ENCODE measurements at places on chromosomes 3 and 15.

GRCh38 chr3:3686907-3687648 is 112.2 kb upstream of the LRRN1 start:
- no peak for DNase-seq

- DNase-seq, result no peak
Observed at GRCh38 chr3:115272036-115272824, 125.1 kb upstream of the ZBTB20 start.

- DNase-seq, result no peak
Observed at GRCh38 chr3:43372809-43373559, 86.6 kb downstream of the SNRK start.

DNA sequence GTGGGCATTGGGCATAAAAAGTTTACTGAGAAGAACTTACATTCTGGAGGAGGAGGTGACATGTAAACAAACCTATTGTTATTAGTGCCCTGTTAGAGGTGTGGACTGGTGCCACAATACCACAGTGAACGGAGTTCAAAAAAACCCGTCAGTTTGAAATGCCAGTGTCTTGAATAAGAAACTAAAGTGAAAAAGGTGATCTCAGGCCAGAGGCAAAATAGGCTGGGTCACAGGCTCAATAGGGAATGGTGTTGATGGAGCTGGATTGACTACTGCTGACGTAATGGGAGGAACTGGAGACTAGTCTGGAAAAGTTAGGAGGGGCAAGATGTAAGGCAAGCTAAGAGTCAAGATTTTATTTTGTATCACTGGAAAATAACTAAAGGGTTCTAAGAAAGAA is 1.6 kb upstream of the DCBLD2 start:
- DNase-seq, result no peak

DNA sequence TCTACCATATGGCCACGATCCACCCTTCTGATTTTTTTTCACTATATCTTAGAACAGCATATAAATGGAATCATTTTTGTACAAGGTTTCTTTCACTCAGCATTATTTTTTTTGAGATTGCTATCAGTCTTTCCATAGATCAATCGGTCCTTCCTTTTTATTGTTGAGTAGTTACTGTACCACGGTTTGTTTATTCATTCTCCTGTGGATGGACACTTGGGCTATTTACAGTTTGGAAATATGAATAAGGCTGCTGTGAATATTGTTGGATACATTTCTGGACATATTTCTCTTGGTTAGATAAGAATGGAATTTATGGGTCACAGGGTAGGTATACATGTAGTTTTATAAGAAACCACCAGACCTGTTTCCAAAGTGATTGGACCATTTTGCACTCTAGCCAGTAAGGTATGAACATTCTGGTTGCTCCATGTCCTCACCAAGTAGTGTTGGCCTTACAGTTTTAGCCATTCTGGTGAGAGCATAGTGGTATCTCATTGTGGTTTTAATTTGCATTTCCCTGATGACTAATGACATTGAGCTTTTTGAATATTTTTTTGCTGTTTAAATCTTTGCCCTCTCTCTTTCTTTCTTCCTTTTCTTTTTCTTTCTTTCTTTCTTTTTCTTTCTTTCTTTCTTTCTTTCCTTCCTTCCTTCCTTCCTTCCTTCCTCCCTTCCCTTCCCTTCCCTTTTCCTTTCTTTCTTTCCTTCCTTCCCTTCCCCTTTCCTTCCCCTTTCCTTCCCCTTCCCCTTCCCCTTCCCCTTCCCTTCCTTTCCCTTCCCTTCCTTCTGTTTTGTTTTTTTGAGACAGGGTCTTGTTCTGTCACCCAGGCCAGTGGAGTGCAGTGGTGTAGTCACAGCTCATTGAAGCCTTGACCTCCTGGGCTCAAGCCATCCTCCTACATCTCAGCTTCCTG is 49.2 kb downstream of the LRRK1 start:
- no peak for DNase-seq

GRCh38 chr15:67183443-67184169 is 70.9 kb downstream of the AAGAB start:
- no peak for DNase-seq

DNA sequence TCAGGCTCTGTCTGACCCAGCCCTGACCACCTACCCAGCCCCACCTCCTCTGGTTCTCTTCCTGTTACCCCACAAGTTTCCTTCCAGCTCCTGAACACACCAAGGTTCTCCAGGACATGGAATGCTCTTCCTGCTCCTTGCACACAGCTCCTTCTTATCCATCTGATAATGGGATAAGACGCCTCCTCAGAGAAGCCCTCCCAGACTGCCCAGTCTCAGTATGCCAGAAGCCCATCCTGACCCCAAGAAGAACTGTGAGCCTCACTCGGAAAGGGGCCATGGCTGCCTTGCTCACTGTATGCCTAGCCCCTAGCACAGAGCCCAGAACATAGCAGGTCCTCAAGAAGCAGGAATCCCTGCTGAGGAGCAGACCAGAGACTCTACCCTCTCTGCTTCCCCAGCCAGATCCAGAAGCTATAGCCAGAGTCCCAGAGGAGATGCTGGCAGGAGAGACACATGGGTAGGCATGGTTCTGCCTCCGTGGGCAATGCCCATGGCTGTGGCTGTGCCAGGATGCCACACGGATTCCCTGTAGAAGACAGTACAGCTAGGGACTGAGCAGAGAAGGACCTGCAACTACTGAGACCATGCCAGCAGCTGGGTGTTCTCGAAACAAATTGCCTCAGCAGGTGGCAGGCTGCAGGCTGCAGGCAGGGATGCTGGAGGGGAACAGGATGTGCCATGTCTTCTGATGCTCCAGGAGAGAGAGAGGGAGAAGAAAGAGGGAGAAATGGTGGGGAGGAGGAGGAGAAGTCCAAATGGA is 74.0 kb upstream of the LINGO1 start:
- DNase-seq, result no peak

DNA sequence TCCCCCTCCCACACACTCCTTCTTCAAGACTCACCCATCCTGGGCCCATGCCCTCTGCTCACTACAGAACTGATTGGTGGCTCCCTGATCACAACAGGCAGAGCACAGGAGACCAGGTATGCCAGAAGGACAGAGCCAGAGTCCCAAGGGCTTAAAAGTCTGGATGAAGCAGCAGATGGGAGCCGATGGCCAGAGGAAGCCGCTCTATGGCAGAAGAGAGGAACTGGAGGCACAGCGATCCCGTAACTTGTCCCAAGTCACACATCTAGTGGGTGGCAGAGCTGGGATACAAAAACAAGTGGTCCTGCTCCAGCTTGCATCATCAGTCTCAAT is 20.7 kb downstream of the ITGA11 start:
- no peak for DNase-seq

GRCh38 chr15:80730926-80731325 is 35.8 kb downstream of the ABHD17C start:
- DNase-seq, result no peak

- no peak for DNase-seq
Observed at GRCh38 chr3:54859184-54859583, 68.7 kb downstream of the LRTM1 start.

DNA sequence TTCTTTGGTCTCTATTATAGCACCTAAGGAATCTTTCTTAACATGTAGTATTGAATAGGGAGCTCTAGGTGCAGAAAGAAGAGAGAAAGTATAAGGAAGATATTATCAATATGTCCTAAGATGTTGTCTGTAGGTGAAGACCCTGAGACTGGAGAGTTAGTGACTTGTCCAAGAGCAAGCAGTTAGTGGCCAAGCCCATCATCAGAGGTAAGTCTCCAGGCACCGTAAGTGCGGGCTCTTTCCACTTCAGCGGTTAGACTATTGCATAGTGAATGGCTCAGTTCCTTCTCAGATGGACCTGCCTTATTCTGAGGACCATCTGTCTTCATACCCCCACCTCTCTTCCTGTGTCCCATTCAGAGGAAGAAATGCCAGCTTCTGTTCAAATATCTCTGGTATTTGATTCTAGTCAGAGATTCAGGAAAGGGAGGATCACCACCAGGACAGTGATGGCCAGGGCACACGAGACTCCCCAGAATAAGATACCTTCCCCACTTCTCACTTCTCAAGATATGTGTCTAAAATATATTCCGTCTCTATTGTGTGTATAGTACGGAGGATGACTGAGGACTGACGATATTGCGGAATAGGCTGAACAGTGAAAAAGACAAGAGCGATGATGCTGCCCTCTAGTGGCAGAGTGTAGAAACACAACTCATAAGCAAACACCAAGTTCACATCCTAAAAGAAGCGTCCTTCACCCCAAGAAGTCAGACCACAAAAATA is 19.1 kb upstream of the ADGRG7 start:
- peak; percentile 9 for DNase-seq

GRCh38 chr3:182440101-182440500 is 353.2 kb upstream of the ATP11B start:
- no peak for DNase-seq

DNA sequence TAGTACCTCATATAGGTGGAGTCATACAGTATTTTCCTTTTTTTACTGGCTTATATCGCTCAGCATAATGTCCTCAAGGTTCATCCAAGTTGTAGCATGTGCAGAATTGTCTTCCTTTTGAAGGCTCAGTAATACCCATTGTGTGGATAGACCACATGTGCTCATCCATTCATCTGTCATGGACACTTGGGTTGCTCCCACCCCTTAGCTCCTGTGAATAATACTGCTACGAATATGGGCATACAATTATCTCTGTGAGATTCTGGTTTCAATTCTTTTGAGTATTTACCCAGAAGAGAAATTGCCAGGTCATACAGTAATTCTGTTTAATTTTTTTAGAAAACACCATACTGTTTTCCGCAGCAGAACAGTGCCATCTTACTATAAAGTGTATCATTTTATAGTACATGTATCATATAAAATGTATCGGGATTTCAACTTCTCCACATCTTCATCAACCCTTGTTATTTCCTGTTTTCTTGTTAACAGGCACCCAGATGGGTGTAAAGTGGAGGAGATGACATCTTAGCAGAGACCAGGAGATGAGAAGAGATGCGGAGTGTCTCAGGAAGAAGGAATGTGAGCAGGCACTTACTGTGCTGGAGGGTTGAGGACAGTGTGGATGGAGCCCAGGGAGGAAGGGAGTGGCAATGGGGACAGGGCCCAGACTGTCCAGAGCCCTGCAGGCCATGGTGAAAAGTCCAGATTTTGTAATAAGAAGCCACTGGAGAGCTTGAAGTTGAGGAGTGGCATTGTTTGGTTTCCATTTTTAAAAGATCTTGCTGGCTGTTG is 27.0 kb upstream of the PRR23E start:
- DNase-seq, result no peak

GRCh38 chr3:153749070-153749610 is 372.1 kb upstream of the ARHGEF26 start:
- DNase-seq, result no peak

DNA sequence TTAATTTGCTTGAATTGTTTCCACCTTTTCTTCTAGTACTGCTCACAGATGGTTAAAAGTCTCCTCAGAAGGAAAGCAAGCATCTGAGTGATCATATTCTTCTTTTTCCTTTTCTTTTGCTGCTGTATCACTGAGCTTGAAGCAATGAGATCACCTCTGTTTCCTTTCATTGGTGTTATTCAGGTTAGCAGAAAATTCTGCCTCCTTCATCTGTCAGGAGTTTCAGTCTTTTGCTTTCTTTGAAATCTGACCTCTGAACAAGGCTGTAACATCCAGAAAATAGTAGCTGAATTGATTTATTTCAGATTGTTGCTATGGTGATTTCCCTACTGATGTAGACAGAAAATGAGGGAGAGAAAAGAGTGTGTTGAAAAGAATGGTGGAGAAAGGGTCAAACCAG is 343.0 kb downstream of the MFSD1 start:
- no peak for DNase-seq

All from stimulated activated CD4-positive, alpha-beta T cell treated with anti-CD3 and anti-CD28 coated beads, TNF-alpha, amount 100 ng/mL, for 1 hour (primary cell).